CD4-positive, alpha-beta T cell treated with Interleukin-4 for 4 hours (primary cell): ENCODE measurements at places on chromosomes 3 and 15.

DNA sequence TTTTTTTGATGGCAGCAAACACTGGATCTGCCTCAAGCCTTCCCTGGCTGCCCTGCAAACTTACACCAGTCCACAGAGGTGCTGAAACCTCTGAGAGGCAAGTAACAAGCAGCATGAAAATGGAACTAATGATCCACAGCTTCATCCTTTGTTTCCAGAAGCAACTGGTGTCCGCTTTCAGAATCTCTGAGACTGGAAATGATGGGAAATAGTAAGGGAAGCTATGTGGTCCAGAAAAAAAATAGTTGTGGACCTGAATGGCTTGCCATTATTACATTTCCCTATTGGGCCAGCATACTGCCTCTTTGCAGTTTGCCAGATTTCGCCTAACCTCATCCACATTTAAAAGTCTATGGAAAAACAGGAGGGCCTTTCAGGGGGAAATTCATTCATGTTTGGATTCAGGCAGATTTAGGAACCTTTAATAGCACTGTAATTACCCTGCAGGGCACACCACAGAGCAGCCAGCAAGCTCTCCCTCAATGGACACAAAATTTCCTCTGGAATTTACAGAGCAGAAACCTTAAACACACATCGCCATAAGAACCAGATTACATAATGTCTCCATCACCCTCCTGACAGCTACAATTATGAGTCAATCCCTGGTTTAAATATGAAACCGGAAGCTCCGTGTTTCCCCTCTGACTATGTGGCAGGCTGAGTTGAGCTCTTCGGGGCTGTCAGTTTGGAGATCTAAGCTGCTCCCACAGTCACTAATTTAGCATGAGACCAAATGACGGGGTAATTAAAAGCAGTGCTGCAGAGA is 134.4 kb downstream of the TMCO5A start:
- DNase-seq = peak; percentile 45

GRCh38 chr3:20245781-20246180 is 59.8 kb upstream of the SGO1 start:
- DNase-seq = no peak

- no peak for DNase-seq
These were observed 53.7 kb downstream of the MAGI1 start for GRCh38 chr3:65984975-65985374.

DNA sequence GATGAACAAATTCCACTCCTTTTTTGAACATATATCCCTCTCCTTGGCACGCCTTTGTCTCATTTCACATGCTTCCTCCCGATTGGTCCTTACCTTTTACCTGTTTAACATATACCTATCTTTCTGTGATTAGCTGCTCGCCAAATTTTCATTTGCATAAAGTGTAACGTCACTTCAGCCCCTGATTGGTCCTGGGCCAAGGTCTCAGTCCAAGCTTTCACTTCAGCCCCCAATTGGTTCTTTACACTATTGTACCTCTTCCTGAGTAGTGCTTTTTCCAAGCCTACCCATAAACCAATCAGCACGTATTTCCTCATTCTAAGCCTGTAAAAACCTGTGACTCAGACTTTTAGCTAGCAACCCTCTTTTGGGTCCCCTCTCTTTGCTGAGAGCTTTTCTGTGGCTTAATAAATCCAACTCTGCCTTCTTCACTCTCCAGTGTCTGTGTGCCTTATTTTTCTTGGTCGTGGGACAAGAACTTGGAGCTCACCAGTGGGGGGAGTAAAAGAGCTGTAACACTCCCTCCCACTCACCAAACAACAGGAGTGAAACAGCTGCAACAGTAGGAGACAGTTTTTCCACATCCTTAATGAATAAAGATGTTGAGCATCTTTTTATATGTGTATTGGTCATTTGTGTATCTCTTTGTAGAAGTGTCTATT is 584 bp upstream of the XCR1 start:
- no peak for DNase-seq

- DNase-seq = no peak
These were observed 328.9 kb upstream of the TBL1XR1 start for GRCh38 chr3:177525987-177526712.

GRCh38 chr3:43181202-43181821 is 75.4 kb upstream of the POMGNT2 start:
- peak; percentile 65 for DNase-seq
